Hematopoietic multipotent progenitor cell treated with erythropoietin and hydrocortisone succinate and interleukin-3 and kit ligand, for 15 days (in vitro differentiated cells): ENCODE measurements at places on chromosomes 2 and 18.
A peak's percentile ranks its signal among the peaks of the same experiment; 100 is the strongest.

GRCh38 chr2:128004509-128004908 is 23.4 kb downstream of the SAP130 start:
- DNase-seq = no peak

- no peak for DNase-seq
Observed at GRCh38 chr18:62610351-62610700, 87.5 kb downstream of the ZCCHC2 start.

DNA sequence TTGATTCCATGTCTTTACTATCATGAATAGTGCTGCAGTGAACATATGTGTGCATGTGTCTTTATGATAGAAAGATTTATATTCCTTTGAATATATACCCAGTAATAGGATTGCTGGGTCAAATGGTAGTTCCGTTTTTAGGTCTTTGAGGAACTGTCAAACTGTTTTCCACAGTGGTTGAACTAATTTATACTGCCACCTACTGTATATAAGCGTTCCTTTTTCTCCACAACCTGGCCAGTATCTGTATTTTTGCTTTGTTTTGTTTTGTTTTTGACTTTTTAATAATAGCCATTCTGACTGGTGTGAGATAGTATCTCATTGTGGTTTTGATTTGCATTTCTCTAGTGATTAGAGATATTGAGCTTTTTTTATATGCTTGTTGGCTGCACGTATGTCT is 641.6 kb downstream of the SUCLG1 start:
- DNase-seq = no peak

- no peak for DNase-seq
Observed at GRCh38 chr2:16664052-16664731, 1.4 kb downstream of the CYRIA start.

DNA sequence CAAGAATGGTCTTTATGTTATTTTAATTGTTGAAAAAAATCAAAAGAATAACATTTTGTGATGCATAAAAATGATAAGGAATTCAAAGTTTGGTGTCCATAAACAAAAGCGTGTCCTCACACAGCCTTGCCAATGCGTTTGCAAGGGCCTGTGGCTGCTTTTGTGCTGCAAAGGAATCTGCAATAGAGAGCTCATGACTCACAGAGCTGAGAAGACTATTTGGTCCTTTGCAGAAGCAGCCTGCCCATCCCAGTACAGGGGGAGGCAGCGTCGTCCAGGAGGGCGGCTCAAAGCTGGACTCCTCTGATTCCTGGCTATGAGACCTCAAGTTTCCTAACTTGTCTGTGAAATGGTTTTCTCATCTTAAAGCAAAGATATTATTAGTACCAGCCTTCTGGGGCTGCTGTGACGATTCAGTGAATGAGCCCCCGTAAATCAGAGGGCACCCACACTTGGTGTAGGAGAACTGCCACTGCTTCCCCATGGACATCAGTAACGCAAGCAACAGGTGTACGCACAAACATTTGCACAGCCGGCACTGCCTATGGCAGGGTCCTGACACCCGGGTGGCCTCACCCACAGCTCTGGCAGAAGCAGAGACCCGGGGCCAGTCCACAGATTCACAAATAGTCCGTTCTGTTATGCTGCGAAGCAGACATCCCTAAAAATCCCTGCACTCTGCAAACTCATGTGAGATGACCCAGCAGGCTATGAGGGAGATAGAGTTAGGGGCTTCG is 70.6 kb upstream of the ASAP2 start:
- DNase-seq = no peak

DNA sequence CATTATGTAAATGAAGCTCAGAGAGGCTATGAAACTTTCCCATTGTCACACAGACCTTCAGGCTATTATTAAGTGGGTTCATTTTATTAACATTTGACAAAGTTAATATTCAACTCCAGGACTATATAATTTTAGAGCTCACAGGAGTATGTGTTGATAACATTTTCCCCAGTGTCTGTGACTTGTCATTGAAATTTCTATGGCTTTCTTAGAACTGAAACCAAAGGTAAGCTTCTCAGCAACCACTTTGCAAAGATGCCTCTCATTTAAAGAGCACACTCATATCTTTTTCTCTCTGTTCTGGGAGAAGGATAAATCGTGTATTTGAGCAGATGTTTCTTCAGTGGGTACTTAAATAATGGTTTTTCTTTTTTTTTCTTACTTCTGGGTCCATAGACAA is 61.8 kb upstream of the LHCGR start:
- DNase-seq = no peak

DNA sequence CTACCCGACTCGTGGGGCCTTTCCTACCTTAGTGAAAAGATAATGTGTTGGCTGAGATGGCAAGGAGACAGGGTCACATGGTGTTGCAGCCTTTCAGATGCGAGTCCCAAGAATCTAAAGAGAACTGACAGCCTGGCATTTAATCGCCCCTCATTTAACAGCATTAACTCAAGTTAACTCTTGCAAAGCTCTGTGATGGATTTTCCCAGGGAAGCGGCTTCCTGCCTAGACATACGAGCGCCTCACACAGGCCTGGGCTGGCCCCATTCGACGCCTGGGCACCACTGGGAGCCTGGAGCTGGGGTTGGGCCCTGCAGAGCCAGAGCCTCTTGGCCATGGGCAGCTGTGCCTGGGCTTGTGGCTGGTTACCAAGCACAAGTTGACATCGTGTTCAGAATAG is 140.8 kb downstream of the SEPTIN10 start:
- DNase-seq = no peak

DNA sequence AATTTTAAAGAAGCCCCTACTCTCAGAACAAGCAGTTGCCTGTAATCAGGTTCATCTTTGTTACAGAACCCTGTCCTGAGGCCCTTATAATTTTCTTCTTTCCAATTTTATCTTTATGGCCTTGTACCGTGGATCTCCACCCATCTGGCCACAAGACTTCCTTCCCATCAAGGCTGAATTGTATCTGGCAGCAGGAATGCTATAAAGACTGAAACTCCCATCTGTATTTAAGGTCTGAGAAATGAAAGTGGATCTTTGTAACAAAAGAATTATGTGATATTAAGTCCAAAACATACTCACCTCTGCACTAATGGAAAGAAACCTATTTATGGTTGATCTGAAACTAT is 91.8 kb downstream of the METTL8 start:
- no peak for DNase-seq

DNA sequence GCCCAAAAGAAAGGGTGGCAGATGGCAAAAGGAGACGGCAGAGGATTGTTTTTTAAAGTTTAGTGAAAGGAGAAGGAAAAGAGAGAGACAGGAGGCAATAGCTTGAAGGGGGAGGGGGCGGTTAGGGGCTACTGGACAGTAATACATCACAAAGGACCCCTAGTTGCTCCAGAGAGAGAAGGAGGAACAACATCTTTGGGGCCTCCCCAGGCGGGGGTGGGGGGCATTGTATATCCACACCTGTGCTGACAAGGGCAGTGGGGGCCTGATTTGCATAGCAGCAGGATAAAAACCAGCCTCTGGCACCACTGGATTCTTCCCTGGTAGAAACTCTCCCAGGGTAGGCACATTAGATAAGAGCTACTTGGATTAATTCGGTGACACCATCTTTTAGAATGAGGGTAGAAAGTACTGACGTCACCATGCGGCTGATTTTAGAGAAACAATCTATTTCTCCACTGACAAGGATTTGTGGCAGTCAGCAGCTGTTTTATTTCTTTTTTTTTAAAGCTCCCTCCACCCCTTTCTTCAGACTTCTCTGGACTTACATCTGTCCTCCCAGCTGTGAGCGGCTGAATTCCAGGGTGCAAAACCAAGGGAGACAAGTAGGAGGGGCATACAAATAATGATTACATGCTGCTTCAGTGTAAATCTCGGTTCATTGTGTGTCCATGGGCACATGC is 199.8 kb upstream of the NRP2 start:
- no peak for DNase-seq

DNA sequence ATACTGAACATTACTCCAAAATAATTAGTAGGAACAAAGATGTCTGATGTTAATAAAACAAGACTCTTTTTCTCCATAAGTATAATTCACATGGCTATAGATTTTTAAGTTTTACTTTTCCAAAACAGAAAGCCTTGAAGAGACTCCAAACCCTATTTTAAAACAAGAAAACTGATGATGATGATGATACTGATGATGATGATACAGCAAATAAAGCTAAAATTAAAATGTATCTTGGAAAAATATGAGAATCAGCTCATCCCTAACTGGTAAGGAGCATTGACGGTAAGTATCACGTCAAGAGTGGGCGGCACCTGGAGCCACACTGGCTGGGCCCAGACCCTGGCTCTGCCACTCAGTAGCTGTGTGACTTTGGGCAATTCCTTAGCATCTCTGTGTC is 39.6 kb downstream of the ID2 start:
- DNase-seq = no peak

DNA sequence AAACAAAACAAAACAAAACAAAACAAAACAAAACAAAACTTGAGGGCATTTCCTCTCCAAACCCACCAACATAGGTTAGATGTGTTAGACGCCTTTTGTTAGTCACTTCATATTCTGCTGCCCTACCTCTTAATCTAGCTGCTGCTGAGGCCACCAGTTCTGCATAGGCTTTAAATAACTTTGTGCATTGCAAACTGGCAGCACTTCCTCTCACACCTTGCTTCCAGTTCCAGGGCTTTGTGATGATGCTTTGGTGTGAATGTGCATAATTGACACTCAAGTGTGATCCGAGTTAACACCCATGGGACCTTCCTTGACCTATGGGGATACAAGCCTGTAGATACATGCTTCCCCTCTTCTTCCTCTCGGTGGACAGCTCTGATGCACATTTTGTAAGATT is 2.3 kb upstream of the SERPINB11 start:
- DNase-seq = no peak

- DNase-seq = no peak
Observed at GRCh38 chr2:126907671-126908070, 9.0 kb downstream of the TEX51 start.

- no peak for DNase-seq
Observed at GRCh38 chr2:219521066-219521880, 7.0 kb downstream of the ASIC4 start.

- peak; percentile 11 for DNase-seq
Observed at GRCh38 chr2:168583710-168584521, 127.8 kb downstream of the CERS6 start.
